ENCODE measurements at places on chromosomes 4 and X. TPM values are rescaled to one million over a fixed set of nuclear protein-coding genes. Genes with fewer than 3 reads are reported as not detected.

DNA sequence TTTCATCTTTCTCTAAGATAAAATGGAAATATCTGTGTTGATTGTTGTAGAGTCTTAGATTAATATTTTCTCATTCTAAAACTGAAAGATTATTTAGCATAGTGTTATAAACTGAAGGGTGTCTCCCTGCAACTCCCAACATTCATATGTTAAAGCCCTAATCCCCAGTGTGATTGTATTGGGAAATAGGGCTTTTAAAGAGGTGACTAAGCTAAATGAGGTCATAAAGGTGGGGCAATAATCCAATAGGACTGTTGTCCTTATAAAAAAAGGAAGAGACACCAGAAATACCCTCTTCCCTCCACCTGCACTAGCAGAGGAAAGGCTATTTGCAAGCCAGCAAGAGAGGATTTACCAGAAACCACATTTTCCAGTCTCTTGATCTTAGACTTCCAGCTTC lies 1626.4 kb downstream of the C4orf33 start:
- DNase-seq: no peak

- no peak for DNase-seq
Measured at GRCh38 chr4:4560136-4560535, 18.3 kb upstream of the STX18 start.

DNA sequence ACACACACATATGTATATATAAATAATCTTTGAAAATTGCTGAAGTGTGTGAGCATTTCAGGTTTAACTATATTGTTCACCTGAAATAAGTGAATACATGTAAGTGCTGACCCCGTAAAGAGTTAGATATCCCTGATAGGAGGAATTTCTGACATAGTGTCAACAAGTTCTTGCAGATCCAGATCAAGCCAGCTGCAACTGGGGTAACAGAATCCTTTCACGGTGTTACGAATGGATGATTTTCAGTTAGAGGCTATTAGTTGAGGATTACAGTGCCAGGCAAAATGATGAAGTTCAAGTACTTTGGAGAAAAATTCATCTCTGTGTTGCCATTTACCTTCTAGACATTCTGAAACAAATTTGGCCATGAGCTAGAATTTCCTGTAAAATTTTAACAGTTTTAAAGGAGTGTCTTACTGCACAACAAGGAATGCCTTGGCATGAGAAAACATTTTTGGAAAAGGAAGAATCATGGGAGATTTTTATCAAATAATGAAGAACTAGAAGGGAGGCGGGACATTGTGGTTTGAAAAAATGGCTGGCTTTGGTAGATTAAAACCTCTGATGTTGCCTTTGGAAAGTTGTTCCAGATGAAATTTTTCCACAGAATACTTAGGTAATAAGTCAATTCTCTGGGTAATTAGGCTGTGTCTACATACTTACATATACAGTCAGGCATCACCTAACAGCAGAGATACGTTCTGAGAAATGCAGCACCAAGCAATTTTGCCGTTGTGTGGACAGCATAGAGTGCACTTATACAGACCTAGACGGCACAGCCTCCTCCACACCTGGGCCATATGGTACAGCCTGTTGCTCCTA lies 84.4 kb upstream of the FAT1 start:
- no peak for DNase-seq

The GPC3 gene
- 13.2 TPM for total RNA-seq

The MAGEB10 gene
- total RNA-seq: not detected

The CLGN gene
- total RNA-seq: not detected

- no peak for DNase-seq
Measured at GRCh38 chrX:118726396-118726795, 1.0 kb upstream of the IL13RA1 start.

GRCh38 chrX:46208225-46208854 lies 336.9 kb downstream of the ZNF674 start:
- DNase-seq: no peak

- no peak for DNase-seq
Measured at GRCh38 chr4:6951880-6952381, 42.3 kb downstream of the TBC1D14 start.

- no peak for DNase-seq
Measured at GRCh38 chrX:12988797-12989196, 13.9 kb downstream of the TMSB4X start.
